ENCODE measurements at places on chromosomes 6 and 20.
A peak's percentile ranks its signal among the peaks of the same experiment; 100 is the strongest.

DNA sequence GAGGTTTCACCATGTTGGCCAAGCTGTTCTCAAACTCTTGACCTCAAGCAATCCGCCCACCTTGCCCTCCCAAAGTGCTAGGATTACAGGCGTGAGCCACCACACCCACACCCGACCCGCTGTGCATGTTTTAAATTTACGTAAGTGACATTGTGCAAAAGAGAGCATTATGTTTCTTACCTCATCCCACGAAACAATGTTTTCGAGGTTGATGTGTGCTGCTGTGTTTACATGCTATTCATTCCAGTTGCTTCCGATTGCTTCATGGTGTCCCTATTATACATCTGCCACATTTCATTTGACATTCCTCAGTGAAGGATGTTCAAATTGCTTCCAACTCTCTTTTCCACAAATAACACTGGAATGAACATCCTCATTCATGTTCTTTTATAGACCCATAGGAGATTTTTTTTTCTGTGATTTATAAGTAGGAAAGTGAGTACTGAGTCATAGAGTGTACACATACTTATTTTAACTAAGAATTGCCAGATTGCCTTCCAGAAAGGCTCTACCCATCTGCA, 403.9 kb upstream of the JARID2 start:
- DNase-seq = no peak

DNA sequence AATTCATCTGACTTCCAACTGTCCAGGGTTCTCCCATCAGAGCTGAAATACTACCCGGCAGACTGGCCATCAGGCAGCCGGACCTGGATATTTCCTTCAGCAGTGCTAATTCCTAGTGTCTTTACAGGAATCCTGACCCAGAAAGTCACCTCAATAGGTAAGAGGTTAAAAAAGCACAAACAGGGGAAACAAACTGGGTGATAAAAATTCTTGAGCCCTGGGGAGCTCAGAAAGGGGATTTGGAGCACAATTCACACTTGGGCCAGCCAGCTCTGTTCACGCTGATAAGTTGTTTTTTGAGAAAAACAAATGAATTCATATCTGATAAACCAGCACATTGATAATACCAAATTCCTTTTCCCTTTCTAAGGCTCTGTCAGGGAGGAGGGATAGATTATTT, 104.0 kb downstream of the EDN1 start:
- no peak for DNase-seq

- no peak for DNase-seq
Measured at GRCh38 chr6:12058172-12058961, 46.3 kb downstream of the HIVEP1 start.

GRCh38 chr20:11902285-11902697, 15.4 kb upstream of the BTBD3 start:
- DNase-seq = no peak

DNA sequence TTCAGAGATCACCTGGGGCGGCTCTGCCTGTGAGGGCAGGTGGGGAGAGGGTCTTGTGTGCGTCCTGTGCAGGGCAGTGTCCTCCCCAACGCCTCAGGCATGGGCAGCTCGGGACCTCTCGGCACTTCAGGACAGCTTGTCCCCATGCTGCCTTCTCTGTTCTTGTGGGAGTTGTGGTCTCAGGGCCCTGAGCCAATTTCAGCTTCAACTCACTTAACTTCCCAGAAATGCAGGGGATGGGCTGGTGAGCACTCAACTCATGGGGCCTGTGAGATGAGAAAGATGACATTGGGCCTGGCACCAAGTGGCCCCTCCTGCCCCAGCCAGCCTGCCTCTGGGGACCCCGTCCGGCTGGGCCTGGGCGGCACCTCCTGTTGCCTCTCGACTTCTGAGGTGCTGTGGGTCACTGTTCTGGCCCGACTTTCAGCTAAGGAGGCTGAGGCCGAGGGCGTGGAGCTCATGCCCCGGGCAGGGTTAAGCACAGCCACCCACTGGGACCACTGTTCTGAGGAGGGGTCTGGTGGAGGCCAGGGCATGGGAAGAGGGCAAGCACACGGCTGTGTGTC, 6.7 kb downstream of the RGS19 start:
- no peak for DNase-seq

DNA sequence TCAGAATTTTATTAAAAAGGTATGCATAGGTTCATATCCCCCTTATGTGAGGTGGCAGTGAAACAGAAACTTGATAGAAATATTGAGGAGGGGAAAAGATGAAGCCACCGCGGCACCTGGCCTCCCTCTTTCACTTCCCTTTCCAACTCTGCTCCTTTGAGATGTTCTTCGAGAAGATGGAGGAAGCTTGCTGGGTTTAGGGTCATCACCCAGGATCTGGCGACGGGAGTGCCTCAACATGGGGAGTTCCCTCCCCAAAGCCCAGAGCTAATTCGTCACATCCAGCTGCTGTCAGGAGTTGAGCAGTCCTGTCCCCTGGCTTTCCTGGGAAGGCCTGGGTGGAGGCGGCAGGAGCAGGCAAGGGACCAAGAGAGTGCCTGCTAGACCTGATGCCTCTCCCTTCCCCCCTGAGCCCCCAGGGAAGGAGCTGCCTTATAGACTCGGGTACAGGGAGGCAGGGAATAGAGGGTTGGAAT, 29.1 kb downstream of the RREB1 start:
- DNase-seq = no peak

DNA sequence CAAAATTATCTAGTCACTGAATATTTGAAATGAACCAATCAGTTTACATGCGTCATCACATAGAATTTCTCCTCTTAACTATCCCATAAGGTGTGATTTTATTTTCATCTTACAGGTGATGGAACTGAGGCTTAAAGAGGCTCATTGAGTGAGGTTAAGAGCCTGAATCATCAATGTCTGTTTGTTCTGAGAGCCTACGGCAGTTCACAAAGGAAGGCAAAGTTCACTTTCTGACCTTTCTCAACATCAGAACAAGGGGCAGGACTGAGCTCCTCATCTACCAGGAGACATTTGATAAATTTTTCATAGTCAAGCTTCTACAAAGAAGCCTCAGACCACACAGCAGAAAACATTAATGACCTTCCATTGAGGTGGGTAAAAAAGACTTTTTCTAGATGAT, 54.9 kb upstream of the OLIG3 start:
- no peak for DNase-seq

DNA sequence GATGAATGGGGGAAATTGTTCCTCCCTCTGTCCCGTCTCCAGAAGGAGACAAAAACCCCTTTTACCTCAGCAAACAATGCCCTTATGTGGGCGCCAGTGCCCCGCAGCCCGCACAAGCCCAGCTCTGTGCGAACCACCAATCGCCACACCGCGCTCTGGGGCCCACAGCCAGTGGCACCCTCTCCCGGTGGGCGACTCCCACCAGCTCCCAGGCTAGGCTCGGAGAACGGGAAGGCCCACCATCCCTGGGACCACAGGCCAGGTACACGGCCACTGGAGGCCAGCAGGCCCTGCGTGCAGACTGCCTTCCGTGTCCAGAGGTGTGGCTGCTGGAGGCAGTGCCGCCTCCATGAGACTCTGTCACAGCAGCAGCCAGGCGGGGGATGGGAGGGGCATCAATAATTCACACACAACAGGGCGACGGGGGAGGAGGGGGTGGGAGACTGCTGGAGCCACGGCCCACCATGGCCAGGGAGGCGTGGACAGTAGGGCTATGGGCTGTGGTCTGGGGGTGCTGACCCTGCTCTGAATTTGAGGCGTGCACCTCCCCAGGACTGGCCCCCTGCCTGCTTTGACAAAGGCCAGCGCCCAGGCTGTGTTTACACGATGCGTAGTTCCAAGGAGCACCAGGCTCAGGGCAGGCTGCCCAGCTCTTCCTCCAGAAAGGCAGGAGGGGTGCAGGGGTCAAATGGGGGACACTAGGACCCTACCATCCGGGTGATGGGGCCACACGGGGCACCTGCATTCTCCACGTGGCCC, 105.7 kb downstream of the ASXL1 start:
- no peak for DNase-seq

- no peak for DNase-seq
Measured at GRCh38 chr6:129929433-129929832, 68.3 kb upstream of the TMEM244 start.

- no peak for DNase-seq
Measured at GRCh38 chr6:46865221-46865620, 56.5 kb downstream of the ADGRF5 start.

DNA sequence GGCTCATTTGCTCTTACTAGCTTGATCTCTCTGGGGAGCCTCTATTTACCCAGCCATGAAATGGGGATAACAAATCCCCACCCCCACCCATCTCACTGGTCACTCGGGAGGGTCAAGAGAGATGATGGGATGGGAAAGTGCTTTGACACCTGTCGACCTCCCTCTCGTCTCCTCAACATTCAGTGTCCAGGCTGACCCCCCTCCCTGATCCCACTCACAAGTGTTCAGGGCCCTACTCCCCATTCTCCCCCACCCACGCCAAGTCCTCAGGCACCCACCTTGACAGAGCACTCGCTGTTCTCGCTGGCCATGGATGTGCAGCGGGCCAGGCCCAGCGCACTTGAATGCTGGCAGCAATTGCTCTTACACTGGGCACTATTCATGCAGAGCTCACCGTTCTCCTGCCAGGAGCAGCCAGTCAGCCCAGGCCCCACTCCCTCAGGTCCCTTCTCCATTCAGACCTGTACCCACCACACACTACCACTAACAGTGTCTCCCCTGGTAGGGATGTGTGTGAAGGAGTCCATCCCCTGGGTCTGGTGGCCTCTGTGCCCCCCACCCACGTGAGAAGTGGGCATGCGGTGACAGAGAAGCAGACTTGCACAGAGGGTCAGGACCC, 1.6 kb downstream of the CLPS start:
- DNase-seq = no peak

- DNase-seq = no peak
Measured at GRCh38 chr20:57481281-57481711, 43.6 kb downstream of the CTCFL start.

DNA sequence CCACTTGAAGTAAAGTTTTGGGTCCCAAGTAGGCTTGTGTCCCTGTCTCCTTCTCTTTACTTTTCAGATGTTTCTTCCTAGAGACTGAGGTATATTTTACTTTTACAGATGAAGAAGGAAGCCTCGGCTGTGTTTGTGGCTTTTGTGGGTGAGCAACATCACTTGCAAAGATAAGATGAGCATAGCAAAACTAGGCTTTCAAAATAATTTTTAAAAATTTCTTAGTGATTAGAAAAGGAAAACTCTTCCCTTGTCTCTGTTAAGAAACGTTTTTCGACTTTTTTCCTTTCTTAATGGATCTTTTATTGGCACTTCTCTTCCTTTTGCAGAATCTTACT, 7.6 kb downstream of the PTPN1 start:
- DNase-seq = no peak

- no peak for DNase-seq
Measured at GRCh38 chr6:144897441-144897921, 612.3 kb downstream of the UTRN start.

DNA sequence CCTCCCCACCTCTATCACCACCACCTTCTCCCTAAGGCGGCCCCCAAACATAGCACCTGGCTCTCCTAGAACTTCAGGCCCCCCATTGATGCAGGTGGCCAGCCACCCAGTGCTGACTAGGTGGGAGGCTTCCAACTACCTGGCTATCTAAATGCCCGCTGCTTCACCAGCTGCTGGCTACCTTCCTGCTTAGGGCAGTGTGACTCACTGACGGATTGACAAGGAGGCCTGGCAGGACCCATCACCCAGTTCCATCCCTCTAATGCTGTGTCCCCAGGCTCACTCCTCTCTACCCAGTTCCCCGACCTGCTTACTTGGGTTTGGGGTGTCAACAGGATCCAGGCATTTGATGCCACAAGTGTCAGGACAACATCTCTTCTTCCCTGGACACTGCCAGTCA, 1.1 kb downstream of the SLPI start:
- no peak for DNase-seq

DNA sequence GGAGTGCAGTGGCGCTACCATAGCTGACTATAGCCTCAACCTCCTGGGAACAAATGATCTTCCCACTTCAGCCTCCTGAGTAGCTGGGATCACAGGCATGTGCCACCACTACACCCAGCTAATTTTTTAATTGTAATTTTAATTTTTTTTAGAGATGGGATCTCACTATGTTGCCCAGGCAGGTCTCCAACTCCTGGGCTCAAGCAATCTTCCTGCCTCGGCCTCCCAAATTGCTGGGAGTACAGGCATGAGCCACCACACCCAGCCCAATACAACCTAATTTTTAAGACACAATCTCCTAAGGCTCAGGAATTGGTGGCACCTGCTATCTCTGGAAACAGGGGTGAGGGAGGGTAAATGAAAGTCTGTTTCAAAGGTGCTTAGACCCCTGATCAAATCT, 5.8 kb downstream of the ZBTB24 start:
- no peak for DNase-seq

DNA sequence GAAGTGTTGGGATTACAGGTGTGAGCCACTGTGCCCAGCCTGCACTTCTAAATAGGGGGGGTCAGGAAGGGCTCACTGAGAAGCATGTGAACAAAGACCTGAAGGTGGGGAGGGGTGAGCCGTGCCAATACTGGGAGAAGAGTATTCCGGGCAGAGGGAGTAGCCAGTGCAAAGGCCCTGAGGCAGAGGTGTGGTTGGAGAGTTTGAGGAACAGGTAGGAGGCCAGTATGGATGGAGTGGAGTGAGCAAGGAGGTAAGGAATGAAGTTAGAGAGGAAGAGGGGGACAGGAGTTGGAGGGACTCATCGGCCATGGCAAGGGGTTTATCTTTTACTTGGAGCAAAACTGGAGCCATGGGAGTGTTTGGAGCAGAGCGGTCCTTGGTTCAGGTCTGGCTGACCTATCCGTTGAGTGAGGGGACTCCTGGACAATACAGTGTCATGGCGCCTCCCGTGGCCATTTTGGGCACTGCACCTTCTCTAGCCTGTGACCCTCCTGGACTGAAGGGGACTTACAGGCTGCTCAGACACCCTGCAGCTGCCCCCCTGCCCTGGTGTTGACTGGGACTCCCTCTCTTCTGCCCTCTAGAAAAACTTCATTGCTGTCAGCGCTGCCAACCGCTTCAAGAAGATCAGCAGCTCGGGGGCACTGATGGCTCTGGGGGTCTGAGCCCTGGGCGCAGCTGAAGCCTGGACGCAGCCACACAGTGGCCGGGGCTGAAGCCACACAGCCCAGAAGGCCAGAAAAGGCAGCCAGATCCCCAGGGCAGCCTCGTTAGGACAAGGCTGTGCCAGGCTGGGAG, 12.1 kb downstream of the FOXS1 start:
- DNase-seq = peak; percentile 76

- DNase-seq = no peak
Measured at GRCh38 chr6:91328241-91328640, 741.4 kb upstream of the MAP3K7 start.

DNA sequence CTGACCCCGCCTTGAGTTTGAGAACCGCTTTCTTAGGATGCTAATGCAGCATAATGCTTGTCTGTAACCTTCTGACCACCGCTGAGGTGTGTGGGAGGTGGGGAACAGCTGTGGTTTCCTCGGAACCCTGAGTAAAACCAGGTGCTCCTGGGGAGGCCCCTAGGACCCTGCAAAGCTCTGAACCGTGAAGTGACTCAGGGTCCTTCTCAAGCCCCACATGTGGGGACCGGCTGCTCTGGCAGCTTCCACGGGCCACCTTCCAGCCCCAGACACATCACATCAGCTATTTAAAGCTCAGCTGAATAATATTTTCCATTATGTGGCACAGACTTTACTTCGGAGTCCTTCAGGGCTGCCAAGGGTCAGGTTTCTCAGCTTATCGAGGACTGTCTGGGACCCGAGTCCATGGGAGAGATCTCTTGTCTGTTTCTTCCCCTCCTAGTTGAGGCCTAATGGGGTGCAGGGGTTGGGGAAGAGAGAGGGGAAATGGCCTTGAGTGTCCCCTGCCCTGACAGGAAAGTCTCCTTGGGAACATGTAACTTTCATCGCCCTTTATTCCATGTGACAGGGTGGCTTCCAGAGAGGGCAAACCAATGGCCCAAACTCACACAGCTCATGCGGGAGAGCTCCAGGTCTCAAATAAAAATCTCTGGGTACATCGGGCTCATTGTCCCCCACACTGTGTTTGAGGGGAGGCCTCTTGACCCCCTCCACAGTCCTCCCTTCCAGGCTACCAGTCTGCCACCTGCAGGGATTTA, 186.1 kb upstream of the SLC24A3 start:
- no peak for DNase-seq
